ENCODE measurements at places on chromosomes 7 and 10.
A peak's percentile ranks its signal among the peaks of the same experiment; 100 is the strongest.

- no peak for DNase-seq
Observed at GRCh38 chr7:55975988-55976633, 11.7 kb downstream of the NIPSNAP2 start.

DNA sequence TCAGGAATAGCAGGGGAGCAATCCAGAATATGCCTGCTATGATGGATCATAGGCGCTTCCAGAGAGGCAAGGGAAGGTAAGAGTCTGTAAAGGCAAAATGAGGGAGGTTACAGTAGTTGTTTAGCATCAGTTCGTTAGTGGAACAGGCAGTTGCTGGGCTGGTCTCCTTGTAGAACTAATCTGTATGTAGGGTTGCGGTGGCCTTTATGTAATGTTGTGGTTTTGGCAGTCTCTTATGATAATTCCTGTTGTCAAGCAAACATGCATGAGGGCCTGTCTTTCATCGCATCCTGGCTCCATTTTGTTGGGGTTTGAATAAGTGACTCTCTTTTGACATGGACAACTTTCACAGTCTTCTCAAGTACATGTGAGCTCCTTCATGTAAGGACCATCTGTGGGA, 427.8 kb upstream of the LRGUK start:
- DNase-seq, result no peak

DNA sequence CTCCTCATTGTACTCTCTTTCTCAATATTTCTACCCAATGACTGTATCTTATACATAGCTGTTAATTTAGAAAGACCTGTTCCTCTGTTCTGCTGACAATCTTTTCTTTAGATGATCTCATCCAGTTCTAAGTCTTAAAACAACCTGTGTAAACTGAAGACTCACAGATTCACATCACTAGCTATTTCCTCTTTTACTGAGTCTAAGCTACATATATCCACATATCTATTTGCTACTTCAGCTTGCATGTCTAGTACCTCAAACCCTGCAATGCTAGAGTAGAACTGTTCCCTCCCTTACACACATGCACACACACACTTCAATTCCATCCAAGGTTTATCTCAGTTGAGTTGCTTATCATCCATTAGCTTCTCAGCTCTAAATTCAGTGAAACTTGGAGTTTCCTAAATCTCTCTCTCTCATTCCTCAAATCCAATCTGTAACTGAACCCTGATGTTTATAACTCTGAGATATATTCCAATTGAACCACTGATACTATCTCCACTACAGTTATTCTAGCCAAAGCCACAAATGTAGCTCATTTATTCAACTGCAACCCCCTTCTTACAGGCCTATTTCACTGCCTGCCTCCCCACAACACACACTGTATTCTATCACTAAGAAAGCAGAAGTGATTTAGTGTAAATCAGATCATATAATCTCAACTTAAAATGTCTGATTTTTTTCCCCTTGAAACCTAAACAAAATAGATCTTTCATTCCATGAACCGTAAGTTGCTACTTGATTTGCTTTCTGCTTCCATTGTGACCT, 1036.8 kb upstream of the POT1 start:
- no peak for DNase-seq

DNA sequence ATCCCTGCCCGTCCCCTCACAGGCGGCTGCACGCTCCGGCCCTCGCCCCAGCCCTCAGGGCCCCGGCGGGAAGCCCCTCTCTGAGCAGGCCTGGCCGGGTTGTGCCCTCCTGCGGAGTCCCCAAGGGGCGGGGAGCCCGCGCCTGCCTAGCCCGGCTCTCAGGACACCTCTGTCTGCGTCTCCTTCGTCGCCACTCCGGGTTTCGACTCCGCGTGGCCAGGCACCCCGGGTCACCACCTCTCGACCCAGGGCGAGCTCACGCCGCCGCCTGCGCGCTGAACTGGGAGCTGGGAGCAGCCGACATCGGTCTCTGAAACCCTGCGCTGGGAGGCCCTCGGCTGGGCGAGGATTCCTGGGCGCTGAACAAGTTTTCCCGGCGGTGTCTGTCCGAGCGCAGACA, 6.2 kb upstream of the OGDHL start:
- DNase-seq, result no peak

DNA sequence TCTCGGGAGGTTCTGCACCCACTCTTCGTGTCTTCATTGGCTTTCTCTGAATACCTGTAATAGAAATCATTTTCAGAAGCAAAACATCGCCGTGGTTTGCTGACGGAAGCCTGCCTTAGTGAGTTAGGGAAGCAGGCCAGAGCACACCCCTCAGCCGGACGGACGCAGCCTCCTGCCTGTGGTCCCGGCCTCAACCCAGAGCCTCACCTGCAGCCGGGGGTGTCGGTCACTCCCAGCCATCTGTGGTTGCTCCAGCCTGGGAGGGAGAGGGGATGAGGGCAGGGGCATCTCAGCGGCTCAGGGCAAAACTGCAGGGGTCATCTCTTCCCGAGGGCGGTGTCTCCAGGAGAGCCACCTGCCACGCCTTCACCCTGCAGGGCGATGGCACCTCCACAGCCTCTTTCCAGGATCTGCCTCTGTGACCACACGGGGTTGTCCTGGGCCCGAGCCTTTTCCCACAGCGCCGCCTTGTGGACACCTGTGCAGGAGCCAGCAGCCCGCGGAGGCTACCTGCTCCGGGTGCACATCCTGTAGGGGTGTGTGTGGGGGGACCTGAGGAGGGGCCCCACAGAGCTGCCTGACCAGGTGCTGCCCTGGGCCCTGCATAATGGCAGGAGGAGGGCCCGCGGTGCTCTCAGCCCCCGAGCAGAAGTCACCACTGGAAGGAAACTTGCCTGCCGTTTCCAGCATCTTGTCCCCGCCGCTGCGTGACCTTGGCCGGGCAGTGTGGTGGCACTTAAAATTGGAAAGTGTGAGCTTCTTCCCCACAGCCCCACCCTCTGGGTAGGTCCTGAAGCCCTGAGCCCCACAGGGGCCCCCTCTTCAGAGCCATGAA, 21.6 kb upstream of the AP5Z1 start:
- no peak for DNase-seq

- no peak for DNase-seq
Observed at GRCh38 chr10:112755446-112756234, 194.4 kb upstream of the TCF7L2 start.

- DNase-seq, result no peak
Observed at GRCh38 chr7:69365651-69366192, 232.6 kb upstream of the AUTS2 start.

GRCh38 chr7:25619381-25619780, 391.1 kb upstream of the NPVF start:
- DNase-seq, result no peak

- no peak for DNase-seq
Observed at GRCh38 chr10:25024528-25024927, 8.1 kb downstream of the THNSL1 start.

GRCh38 chr10:15313843-15314242, 57.2 kb downstream of the FAM171A1 start:
- DNase-seq, result no peak

DNA sequence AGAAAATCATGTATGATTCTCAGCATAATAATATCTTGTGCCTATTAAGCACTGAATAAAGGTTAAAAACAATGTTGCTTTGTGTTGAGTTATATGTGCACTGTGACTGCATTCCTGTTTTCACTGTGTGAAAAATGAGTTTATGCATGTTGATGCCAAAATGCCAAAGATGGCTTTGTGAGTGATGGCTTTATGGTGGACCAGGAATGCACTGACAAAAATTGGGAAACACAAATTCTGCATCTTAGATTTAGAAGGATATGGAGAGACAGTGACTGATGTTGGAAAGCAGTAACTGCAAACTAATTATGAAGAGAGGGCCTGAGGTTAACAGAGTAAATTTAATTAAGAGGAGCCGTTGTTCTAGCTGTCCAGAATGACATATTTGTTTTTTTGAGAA, 440.4 kb downstream of the KIF20B start:
- DNase-seq, result no peak

GRCh38 chr7:100477871-100478267, 1.1 kb downstream of the TSC22D4 start:
- DNase-seq, result no peak

GRCh38 chr7:13077466-13077865, 390.0 kb downstream of the ARL4A start:
- no peak for DNase-seq

GRCh38 chr7:135620980-135621850, 41.1 kb upstream of the STMP1 start:
- peak; percentile 77 for DNase-seq

GRCh38 chr10:95459446-95460045, 101.6 kb downstream of the SORBS1 start:
- no peak for DNase-seq

DNA sequence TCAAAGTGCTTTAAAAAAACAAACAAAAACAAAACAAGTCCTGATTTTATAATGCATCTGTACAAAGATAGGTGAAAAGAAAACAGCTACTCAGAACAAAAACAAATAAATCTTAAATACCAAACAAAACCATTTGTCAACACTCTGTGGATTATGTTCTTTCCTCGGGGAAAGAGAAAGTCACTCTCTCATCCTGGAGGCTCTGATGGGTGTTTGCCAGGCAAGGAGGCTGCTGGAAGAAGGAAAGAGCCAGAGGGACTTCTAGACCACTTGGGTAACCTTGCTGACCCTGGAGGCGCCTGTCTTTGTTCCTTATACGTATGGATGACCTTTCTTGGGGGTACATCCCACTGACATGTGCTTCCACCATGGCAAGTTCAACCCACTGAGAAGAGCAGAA, 92.8 kb downstream of the ZRANB1 start:
- DNase-seq, result no peak

DNA sequence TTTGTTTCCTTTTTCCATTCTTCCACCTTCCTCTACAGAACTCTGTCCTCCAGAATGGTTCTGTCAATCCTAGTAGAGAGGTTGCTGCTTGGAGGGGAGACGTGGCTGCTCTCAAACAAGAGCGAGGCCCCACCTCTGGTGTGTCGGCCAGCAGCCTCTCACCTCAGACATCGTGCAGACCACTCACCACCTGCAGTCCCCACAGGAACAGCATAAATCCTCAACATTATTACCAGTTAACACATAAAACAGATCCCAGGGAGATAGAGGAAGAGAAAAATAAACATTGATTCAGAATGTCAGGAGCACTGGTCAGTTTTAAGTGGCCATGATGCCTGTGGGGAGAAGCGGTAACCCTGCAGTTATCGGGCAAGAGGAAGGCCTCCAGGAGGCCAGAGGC, 485.9 kb upstream of the DPP6 start:
- DNase-seq, result no peak

- DNase-seq, result no peak
Observed at GRCh38 chr10:34627741-34628140, 187.4 kb downstream of the PARD3 start.

- DNase-seq, result no peak
Observed at GRCh38 chr10:14184841-14185315, 145.8 kb downstream of the FRMD4A start.

- DNase-seq, result no peak
Observed at GRCh38 chr10:33482486-33482885, 148.0 kb upstream of the NRP1 start.

GRCh38 chr7:131747658-131748232, 191.3 kb upstream of the PODXL start:
- no peak for DNase-seq

- no peak for DNase-seq
Observed at GRCh38 chr7:45970454-45970853, 49.4 kb upstream of the IGFBP3 start.

DNA sequence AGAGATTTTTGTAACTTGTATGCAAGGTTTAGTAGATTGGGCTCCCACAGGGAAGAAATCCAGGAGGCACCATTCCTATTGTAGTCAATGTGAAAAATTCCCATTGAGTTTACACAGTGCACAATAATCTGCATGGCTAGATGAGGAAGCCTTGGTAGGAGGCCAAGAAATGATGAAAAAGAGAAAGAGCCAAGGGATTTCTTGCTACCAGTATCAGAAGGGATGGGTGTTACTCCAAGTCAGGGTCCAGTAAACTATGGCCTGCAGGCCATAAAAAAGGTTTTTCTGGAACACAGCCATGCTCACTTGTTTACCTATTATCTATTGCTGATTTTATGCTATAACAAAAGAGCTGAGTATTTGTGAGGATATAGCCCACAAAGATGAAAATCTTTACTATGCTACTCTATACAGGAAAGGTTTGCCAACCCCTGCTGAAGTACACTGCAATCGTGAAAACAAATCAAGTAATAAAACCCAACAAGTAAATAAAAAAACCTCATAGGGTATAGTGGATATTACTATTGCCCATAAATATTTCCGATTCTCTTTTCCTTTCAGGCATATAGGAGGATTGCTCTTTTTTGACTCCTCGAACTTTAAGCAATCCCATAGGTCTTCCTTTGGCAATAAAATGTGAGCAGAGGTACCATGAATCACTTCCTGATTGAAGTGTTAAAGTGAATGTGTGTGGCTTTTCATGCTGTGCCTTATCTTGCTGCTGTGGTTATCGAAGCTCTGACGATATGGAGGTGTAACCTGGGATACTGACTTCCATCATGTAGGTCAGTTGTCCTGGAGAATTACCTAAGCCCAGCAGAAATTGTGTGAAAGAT, 256.3 kb upstream of the MAGI2 start:
- peak; percentile 60 for DNase-seq

- DNase-seq, result no peak
Observed at GRCh38 chr10:29627201-29628132, 7.3 kb downstream of the SVIL start.

DNA sequence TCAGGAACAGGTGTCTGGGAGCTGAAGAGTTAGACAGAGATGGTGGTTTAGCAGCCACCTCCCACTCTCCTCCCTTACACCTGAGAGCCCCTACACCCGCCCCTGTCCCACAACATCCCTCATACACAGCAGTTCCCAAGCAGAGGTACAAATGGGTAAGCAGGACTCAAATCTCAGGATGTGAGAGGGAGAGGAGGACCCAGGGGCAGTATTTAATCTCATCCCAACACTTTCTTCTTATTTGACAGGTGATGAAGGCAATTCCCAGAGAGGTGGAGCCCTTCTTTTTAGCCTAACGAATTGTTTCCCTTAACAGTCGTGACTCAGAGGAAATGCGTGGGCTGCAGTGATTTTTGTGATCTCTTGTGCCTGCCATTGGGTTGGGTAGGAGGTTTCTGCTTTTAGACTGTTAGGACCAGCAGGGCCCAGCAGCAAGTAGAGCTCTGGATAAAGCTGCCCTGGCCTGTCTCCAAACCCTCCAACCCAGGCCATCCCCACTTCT, 191.3 kb downstream of the HECW1 start:
- DNase-seq, result no peak

GRCh38 chr7:136086712-136087111, 109.6 kb upstream of the MTPN start:
- peak; percentile 17 for DNase-seq

DNA sequence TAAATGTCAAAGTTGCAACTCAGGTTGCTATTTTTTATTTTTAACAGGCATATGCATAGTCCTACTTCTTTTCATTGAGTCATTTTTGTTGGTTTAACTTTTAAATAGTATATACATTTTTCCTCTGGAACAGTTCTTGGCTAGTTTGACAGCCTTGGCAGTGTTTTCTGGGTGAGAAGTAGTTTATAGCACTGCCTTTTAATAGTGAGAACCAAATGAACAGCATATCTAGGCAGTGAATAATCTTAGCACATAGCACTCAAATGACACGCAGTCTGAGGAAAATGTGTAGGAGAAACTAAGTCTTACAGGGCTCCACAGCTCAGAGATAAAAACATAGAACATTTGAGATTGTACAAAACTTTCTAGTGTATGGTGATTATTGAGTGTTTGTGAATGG, 265.5 kb upstream of the POT1 start:
- peak; percentile 2 for DNase-seq

All from non-pigmented ciliary epithelial cell (primary cell).